Stimulated activated CD4-positive, alpha-beta T cell treated with anti-CD3 and anti-CD28 coated beads, TNF-alpha, amount 100 ng/mL, for 24 hours (primary cell): ENCODE measurements at places on chromosomes 3 and 15.

- peak; percentile 20 for DNase-seq
Measured at GRCh38 chr15:100338971-100339444, 2.8 kb downstream of the ADAMTS17 start.

DNA sequence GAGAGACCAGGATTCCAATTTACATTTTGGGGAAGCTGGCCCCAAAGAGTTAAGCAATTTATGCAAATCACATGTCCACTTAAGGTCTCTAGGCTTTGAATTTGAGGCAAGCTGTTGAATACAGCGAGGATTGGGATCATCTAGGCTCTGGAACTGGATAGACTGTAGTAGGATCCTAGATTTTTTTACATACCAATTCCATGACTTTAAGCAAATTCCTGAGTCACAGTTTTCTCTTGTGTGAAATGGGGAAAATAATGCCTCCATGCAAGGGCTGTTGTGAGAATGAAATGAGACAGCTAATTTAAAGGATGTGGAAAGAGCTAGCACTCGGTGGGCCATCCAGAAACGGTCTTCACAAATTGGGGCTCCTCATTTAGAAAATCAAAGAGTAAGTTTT lies 103.4 kb downstream of the MINAR1 start:
- DNase-seq, result no peak

- DNase-seq, result no peak
Measured at GRCh38 chr3:154886437-154886836, 193.7 kb upstream of the MME start.

DNA sequence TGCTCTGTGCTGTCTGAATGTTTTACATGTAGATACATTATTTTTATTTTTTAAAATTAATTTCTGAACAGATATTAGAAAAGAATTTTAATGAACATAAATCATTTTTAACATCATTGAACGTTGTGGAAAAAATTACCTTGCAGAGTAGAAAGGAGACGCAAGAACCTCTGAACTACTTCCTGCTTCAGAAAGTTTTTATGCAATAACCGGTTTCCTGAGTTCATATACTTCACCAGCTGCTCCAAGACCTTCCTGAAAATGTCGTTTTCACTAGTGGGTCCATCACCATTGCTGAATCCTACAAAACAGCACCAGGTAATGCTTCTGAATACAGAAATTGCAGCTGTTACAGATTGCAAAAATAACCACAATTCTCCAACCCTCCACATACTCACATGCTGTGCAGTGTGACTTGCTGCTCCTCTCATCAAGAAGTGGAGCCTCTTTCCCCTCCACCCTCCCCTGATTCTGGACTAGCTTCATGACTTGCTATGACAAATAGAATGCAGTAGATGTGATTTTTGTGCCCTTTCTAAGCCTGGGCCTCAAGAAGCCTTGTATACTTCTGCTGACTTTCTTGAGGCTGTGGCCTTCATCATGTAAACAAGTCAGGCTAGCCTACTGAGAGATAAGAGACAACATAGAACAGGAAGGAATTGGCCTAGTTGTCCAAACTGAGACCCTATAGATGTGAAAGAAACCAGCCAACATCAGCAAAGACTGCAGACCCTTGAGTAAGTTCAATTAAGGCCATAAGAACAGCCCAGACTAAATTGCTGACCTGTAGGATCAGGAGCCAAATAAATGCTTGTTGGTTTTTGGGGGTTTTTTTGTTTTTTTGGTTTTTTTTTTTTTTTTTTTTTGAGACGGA lies 80.4 kb downstream of the TRANK1 start:
- no peak for DNase-seq

- no peak for DNase-seq
Measured at GRCh38 chr3:63934041-63934866, 22.1 kb upstream of the SCAANT1 start.

- no peak for DNase-seq
Measured at GRCh38 chr15:29822684-29823459, 604 bp upstream of the TJP1 start.

DNA sequence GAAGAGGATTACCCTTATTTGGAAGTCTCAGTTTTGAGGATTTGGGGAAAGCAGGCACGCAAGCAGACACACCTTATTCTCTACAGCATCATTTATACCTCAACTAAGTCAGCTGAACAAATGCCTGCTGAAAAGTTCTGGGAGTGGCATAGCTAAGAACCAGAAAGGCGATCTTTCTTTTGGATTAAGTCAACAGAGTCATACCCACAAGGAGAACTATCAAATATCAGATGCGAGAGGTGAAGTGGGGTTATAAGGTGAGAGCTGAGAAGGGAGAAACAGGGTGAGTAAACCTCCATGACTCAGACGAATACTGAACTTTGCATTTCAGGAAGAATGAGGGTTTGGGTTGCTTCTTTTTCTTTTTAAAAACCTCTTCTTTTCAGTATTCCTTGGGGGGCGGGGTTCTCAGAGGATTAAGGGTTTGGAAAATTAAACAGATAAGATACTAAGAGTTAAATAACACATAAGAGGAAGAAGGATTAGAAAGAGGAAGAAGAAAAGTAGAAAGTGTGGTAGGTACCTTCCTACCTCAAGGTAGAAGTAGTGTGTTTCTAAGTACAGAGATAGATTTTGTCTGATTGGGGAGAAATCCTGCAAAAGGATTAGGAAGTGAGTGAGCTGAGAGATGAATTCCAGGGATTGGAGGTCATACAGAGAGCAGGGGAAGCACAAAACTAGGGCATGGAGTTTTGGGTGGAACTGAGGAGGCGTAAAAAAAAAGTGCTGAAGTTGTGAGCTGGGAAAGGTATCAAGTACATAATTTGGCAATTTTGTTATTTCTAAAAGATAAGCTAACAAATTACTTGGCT lies 41.3 kb upstream of the ICE2 start:
- no peak for DNase-seq

- no peak for DNase-seq
Measured at GRCh38 chr3:33433843-33434242, 6.4 kb downstream of the UBP1 start.

DNA sequence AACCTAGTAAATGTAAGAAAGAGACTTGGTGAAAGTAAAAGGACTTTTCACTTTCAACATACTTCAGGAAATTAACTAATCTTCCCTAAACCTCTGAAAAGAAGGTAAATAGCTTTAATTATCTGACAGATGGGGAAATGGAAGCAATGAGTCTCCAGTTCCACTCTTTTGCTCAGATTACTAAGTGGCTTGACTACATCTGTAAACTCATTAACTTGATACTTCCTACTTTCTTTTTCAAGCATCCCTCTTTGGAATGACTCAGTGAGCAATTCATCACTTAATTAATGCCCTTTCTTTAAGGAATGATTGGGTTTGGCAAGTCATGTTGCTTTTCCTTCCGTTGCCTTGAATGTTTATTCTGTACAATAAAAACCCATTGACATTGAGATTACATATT lies 234.2 kb downstream of the GRM7 start:
- DNase-seq, result no peak

DNA sequence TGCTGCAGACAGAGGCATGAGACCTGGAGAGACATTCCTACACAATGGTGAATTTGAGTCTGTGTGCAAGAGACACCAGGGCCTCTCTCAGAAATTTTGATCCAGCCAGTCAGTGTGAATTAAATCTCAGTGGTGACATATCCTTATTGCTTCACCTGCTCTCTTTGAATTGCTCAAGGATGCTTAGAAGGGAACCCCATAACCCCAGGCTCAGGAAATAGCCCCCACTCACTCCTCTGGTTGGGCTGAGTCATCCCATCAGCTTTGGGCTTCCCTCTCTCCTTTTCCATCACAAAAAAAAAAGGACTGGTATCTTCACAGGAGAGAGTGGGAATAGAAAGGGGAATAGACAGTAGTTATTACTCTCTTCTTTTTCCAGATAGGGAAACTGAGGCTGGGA lies 33.0 kb upstream of the LARS2 start:
- DNase-seq, result no peak

DNA sequence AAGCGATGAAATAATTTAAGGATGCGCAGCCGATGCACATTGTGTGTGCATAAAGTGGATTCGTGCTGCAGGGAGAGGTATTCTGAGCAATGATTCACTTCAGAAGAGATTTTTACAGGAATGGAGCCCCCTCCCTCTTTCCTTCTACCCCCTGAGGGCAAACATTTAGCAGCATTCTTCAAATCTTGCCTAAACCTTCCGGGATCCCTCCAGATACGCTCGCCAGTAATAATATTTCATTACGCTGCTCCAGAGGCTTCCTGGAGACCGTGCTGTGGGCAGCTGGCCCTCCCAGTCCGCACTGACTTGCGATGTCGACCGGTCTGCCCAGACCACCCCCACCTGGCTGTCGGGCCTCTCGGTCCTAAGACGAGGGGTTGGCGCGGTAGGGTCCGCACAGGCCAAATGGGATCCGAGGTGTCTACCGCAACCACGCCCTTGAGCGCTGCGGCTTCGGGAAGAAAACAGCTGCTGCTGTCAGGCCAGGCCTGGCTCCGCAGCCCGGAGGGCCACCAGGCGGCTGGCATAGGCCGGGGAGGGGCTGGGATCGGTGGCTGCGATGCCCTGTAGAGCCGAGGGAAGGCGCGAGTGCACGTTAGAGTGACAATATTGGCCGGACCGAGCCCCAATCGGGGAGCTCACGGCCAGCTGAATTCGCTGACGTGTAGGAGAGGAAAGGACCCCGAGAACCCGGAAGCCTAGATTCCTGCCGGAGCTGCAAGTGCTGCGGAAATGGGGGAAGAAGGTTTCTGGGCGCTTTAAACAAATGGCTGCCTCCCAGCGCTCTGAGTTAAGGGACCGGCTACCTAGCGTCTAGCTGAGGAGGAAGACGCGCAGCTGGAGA lies 14.3 kb downstream of the ZIC4 start:
- DNase-seq, result no peak

- DNase-seq, result no peak
Measured at GRCh38 chr15:80106051-80106450, 46.6 kb downstream of the ZFAND6 start.

GRCh38 chr15:38053205-38053604 lies 118.8 kb downstream of the TMCO5A start:
- DNase-seq, result no peak

DNA sequence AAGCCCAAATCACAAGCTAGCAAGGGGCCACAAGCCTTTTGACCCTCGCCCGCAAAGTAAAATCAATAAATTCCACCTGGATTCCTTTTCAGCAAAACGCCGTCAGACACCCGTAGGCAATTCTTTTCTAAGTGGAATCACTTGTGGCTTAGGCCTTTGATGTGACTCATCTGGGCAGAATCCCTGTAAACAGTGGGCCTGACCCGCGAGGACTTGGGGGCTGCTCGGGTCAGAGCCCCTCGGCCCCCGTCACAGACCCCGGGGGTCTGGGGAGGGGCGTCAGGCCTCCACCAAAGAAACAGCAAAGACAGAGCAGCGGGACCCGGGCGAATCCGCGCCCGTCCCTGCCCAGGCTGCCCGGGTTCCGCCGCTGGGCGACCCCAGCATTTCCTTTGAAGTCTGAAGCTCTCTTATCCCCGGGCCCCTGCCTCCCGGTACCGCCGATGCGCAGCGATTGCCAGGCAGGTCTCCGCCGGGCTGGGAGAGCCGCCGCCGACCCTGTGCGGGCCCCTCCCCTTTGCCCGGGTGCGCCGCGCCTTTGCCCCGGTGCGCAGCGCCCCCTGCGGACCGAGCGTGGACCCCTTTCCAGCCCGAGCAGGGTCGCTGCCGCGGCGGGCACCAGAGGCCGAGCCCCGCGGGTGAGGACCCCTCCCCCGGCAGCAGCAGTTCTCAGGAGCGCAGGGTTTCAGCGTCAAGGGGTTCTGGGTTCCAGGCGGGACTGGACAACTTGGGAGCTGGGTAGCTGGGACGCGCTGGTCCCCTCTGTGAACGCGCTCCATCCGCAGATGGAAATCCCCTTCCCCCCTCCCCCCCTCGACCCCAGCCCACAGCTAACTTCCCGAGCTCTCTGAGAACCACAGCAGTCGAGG lies 178.3 kb downstream of the UACA start:
- peak; percentile 40 for DNase-seq

DNA sequence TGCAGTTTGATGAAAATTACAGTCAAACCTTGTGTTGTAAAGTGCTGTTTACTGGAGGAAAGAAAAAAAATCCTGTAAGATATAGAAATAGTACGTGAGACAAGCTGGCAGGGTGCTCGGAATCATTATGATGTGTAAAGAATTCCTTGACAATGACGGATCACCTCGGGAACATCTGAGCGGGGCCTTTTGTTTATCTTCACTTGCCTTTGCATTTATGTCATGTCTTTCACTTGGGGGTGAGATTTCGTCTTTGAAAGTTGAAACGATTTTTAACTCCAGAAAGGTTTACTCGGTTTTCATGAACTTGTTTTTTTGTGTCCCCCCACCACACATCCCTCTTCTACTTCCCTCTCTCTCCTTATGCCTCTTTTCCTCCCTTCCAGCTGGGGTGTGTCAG lies 128.3 kb upstream of the VEPH1 start:
- DNase-seq, result no peak

- DNase-seq, result no peak
Measured at GRCh38 chr3:195151866-195152541, 119.0 kb downstream of the XXYLT1 start.

- DNase-seq, result no peak
Measured at GRCh38 chr15:60128000-60128376, 123.9 kb downstream of the FOXB1 start.

- no peak for DNase-seq
Measured at GRCh38 chr3:53777468-53777867, 68.8 kb downstream of the CHDH start.

DNA sequence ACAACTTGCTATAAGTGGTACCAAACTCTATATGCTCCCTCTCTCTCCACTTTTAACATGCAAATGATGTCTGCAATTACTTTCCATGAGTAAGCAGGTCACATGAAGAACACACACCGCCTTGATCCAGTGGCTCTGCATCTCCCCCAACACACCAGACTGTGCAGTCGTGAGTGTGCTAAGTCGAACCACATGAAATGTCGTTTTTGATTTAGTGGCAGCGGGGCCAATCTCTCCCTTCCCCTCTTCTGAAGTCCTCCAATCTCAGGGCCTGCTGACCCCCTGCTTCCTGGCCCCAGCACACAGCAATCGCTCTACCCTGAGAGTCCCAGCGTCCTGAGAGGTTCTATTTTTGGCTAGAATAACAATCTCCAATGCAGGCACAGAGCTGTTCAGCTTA lies 312.5 kb downstream of the SHQ1 start:
- DNase-seq, result no peak

DNA sequence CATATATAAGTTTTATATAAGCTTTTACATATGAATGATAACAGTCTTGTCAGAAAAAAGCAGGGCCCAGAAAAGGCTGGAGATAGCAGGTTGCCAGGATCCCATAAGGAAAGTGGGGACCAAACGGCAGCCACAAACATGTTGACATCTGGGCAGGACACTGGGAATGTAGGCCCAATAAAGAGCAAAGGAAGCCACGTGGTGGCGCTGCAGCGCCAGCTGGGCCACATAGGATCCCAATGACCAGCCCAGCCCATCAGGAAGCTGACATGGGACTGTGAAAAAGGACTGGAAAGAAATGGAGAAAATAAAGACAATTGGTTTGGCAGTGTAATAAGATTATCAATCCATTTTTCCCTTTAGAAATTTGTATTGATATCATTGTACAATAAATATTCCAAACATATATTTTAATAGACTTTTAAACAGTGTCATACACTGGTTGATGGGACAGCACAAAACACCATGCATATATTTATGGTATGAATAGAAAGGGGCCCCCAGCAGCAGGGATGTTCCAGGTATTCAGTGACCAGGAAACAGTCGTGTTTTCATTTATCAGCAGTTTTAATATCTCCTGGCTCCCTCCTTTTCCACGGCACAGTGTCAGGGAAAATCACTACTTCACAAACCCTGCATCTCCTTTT lies 89.0 kb upstream of the STRIT1 start:
- DNase-seq, result no peak
